ENCODE measurements at places on chromosomes 13 and 19.

GRCh38 chr19:7916103-7916954 is 1.7 kb downstream of the TGFBR3L start:
- peak; percentile 54 for DNase-seq

GRCh38 chr13:93304868-93305613 is 78.4 kb downstream of the GPC6 start:
- DNase-seq, result no peak

GRCh38 chr13:59677966-59678814 is 485.5 kb downstream of the DIAPH3 start:
- DNase-seq, result no peak

GRCh38 chr19:4139614-4140236 is 13.7 kb upstream of the CREB3L3 start:
- peak; percentile 76 for DNase-seq

DNA sequence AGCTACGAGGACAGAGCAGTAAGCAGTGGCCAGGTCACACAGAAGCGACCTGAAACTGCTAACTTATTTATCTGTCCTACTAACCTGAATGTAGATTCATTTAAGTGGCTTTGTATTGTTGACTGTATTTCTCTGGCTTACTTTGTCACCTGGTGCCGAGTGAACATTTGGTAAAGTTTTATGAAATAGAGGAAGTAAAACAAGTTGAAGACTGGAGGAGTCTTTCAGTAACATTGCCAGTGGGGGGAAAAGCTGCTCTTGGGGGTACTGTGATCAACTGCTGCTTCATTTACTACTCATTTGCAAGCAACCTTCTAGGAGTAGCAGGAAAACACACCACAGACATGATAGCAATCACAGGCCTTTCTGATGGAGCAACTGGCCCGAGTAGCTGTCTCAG is 615.0 kb downstream of the FGF9 start:
- DNase-seq, result no peak

DNA sequence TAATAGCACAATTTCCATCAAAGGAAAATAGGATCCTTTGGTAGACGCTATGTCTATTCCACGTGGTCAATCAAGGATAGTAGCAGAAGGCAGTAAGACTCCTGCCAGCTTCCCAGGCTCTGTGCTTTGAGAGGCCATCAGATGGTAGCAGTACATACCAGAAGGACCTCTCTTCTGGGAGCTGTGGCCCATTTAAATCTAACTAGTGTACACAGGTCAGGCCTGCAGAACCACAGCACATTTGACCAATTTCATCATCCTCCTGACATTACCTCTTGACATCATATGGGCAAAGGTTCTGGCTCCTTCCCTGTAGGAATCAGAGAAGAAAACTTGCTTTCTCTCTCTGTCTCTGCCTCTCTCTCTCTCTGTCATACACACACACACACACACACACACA is 229.6 kb upstream of the HTR2A start:
- DNase-seq, result no peak

GRCh38 chr19:38780443-38780842 is 7.1 kb upstream of the LGALS7 start:
- DNase-seq, result no peak

DNA sequence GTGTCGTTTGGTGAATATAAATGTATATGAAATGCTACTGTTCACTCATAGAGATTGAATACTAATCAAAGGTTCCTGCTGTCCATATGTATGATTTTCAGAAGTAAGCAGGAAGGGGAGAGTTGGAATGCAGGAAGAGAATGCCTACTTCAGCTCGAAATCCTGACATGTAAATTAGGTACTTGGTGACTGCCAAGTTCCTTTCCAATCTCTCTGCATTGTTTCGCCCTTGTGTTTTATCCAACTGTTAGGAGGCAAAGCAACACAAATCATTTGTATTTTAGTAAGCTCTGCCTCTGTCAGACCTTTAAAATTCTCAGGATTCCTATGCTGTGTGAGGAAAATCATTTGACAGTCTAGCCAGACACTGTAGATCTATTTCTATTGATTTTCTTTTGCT is 9.0 kb downstream of the STARD13 start:
- no peak for DNase-seq

- DNase-seq, result no peak
Measured at GRCh38 chr13:61110732-61111131, 304.9 kb downstream of the PCDH20 start.

- DNase-seq, result no peak
Measured at GRCh38 chr13:80840316-80840976, 499.5 kb upstream of the SPRY2 start.

DNA sequence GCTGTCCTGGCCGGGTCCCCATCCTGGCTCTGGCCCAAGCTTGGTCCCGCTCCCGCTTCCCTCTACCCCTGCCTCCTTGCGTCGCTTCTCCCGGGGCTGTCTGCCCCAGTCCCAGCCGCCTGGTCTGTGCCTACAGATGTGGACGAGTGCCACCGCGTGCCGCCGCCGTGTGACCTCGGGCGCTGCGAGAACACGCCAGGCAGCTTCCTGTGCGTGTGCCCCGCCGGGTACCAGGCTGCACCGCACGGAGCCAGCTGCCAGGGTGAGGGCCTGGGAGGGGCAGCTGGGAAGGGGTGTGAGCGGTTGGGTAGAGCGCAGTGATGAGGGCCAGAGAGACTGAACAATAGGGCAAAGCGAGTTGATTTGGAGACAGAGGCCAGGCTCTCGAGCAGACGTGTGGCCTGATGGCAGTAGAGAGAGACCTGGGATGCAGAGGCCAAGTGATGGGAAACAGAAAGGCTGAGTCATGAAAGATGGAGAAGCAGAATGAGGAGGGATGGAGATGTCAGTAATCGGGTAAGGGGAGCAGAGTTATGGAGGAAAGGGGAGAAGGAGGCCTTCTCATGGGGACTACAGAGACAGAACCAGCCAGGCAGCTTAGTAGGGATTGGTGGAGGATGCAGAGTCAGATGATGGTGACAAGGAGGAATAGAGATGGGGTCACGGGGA is 9.4 kb downstream of the LTBP4 start:
- DNase-seq, result peak; percentile 62

DNA sequence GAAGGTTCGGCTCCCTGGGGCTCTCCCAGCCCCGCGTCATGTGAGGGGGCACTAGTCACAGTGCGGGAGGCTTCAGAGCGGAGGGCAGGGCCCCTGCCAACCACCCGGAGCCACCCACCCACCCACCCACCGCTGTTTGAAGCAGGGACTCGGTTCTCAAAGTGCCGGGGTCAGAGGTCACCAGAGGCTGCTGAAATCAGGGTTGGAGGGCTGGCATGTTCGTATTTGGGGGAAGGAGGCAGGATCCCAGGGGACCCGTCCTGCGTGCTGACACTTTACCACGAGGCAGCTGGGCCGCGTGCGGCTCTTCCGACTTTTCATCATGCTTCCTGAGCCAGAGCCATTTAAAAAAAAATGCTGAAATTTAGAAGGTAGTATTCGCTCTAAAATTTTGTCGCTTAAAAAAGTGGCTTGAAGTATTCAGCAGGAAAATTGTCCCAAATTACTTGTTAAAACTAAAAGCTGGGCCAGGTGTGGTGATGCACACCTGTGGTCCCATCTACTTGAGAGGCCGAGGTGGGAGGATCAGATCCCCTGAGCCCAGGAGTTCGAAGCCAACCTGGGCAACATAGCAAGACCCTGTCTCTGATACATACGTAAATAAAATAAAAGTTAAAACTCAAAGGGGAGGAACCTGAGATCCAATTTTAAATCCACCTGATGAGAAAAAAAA is 21.2 kb downstream of the ATP11A start:
- no peak for DNase-seq

DNA sequence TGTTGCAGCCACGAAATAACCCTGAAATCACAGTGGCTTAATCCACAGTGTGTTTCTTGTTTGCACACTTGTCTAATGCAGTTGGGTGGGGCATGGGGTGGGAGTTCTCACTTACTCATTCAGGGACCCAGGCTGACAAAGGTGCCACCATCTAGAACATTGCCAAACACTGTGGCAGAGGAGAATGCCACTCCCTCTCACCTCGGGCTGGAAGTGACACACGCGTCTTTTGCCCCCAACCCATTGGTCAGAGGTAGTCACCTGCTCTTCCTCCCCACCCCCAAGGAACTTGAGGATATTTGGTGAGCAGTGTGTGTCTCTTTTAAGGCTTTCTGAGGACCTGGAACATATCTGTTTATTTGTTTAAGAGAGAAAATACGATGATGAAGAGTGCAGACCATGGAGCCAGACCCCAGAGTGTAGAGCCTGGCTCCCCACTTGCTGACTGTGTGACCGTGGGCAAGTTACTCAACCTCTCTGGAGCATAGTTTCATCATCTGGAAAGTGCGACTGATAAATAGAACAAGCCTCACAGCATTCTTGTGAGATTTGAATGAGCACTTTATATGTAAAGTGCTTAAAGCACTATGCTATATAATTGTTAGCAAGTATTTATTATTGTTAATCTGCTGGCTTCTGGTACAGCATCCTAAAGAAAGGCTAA is 17.4 kb downstream of the GPR183 start:
- no peak for DNase-seq

- DNase-seq, result no peak
Measured at GRCh38 chr13:33270895-33271538, 14.5 kb downstream of the STARD13 start.

DNA sequence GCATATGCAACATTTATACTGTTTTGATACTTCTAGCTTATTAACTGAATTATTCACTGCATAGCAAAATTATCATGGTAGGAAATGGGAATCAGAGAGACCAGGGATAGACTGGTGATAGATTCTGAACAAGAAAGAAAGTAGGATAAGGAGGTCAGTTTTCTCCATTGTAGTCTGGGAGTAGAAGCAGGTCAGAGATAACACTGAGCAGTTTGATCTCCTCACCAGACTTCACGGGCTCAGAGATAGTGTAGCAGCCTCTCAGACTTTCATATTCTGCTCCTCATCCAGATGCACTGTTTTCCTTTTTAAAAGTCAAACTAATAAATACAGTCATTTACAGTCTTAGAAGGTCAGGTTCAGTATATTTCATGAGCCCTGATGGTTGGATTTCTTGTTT is 56.0 kb upstream of the MYO16 start:
- DNase-seq, result no peak

GRCh38 chr13:53052675-53053074 is 24.1 kb downstream of the OLFM4 start:
- DNase-seq, result no peak

DNA sequence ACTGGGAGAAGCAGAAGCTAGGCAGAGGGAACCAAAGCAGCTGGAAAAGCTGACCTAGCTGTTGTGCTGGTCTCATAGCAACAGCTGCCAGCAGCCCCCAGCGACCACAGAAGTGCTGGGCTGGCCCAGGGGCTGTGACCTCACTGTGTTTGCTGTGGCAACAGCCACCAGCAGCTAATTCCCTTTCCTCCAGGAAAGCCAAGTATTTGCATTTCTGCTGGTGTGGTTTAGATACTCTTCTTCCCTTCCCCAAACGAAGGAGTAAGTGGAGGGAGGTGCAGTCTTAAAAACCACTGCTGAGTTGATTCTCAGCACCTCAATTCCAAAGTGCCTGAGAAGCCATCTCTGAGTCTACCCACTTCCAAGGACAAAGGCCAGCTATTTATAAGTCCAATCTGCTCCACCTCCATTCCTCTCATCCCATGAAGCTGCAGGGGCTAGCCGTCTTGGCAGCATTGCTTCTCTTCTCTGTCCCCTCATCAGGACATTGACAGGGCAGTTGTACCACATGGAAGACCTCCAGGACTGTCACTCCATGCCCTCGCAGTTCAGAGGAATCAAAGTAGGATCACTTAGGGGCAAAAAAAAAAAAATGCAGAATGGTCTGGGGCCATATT is 11.5 kb upstream of the CCDC97 start:
- DNase-seq, result peak; percentile 63

GRCh38 chr13:96415831-96416385 is 326.0 kb downstream of the HS6ST3 start:
- DNase-seq, result no peak

- DNase-seq, result no peak
Measured at GRCh38 chr19:21147540-21147939, 5.7 kb downstream of the ZNF431 start.

GRCh38 chr13:102825921-102826706 is 19.7 kb upstream of the ERCC5 start:
- no peak for DNase-seq

- DNase-seq, result no peak
Measured at GRCh38 chr19:4536798-4537197, 1.8 kb upstream of the PLIN5 start.

DNA sequence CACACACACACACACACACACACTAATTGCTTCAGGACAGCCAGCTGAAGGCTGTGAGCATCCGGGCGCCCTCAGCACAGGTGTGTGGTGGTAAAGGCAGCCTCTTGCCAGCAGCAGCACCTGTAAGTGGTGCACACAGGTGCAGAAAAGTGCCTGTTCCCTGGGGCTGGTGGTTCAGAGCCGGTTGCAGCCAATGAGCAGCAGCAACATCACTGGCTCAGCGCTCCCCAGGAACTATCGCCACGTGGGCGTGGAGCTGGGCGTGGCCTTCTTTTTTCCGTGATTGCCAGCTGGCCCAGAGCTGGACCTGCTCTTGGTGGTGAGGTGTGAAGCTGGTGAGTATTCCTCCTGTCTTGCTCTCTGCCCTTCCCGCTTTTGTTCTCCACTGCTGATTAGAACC is at the start of gene NLRP5:
Gene NLRP5 (plus strand): TSS at position 289 of the 400 bp plus-strand sequence.
- no peak for DNase-seq

DNA sequence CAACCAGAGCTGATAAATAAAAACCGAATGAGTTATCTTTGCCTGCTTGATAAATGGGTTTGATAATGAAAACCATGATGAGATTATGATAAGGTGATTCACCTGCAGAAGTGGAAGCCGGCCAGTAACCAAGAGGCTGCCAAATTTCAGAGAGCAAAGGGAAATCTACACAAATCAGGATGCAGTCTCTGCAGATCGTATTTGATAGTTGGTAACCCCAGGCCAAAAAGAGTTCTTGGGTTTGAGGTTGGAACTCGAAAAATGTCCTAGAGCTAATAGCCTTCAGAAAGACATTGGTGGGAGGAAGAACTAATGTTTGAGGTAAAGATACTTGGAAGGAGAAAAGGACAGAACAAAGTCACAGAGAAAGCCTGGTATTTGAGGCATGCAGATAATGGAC is 9.6 kb upstream of the LATS2 start:
- no peak for DNase-seq

DNA sequence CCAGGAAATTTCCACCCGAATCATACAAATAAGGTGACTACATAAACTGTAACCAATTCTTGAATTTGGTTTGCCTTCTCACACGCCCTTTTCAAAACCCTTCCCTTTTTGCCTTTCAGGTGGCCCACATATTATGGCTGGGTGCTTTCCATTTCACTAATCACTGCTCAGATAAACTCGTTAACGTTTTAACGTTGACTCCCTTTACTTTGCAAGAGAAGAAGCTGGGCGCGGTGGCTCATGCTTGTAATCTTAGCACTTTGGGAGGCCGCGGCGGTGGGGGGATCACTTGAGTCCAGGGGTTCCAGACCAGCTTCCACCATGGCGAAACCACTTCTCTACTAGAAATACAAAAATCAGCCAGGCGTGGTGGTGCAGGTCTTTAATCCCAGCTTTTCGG is 19.8 kb upstream of the ZNF91 start:
- DNase-seq, result no peak

GRCh38 chr13:76991432-76991795 is 467 bp upstream of the CLN5 start:
- DNase-seq, result peak; percentile 62

GRCh38 chr19:50906217-50906616 is 5.0 kb downstream of the KLK4 start:
- peak; percentile 18 for DNase-seq

All from T-helper 17 cell (primary cell).